NCI-H1694 treated with DMSO at 0.1 percent for 48 hours (cell line): ENCODE measurements at places on chromosomes 5 and 9.
A peak's percentile ranks its signal among the peaks of the same experiment; 100 is the strongest.

DNA sequence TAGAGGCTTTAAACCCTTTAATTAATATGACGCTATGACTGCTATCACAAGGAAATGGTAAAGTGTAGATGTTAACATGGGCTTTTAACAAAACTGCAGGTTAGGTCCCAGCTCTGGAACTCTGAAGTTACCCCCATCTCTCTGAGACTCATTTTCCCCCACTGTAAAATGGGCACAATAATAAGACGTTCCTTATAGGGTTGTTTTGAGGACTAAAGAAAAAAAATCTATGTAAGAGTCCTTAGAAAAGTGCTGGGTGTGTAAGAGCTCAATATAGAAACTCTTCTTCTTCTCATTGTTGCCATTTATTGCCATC lies 45.8 kb upstream of the STK32A start:
- no peak for DNase-seq

DNA sequence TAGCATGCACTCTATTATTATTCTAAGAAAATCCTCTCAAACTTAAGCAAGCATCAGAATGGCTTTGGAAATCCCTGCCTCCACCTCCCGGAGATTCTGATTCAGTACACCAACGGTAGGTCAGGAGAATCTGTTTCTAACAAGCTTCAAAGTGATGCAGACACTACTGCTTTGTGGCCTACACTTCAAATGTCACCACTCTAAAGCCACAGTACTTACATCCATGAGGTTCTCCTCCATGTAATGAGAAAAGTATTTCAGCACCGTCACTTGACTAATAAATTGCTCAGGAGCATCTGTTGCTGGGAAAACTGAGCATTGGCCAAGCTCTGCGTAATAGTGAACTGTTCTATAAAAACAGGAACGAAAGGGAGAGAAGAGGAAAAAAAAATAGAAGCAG lies 4.8 kb downstream of the PLK2 start:
- DNase-seq = no peak

DNA sequence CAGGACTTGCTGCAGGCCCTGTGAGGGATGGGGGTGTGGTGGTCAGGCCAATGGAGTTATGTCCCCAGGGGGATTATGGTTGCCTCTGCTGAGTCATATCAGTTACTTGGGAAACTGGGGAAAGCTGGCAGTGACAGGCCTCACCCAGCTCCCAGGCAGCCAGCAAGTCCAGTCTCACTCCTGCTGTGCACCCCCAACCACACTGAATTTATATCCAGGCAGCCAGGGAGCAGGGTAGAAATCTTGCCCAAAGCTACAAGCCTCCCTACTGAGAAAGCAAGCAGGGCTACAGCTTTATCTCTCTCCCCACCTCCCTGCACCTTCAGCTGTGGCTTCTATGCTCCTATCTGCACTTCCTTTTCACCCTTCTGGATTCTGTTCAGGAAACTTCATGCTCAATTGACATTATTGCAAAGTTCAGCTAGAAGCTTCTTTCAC lies 2076.0 kb upstream of the CDH9 start:
- DNase-seq = no peak

GRCh38 chr5:149228618-149229297 lies 42.9 kb upstream of the AFAP1L1 start:
- peak; percentile 56 for DNase-seq
